ENCODE measurements at places on chromosomes 5 and 9.

DNA sequence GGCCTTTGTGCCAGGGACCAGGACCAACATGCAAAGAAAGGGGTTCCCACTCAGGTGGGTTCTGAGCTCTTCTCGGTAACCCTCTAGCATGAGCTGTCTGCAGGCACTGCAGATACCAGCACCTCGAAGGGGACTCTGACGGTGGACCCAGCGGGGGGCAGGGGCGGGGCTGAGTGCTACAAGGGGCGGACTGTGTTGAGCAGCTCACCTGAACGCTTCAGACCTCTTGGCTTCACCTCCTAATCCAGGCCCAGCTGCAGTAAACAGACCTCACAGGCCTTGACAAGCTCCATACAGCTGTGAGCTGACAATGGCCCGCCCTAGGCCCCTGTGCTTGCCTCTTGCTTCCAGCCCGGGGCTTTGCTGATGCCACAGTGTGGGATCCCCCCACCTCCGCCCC lies 48.4 kb downstream of the C9orf50 start:
- no peak for DNase-seq

DNA sequence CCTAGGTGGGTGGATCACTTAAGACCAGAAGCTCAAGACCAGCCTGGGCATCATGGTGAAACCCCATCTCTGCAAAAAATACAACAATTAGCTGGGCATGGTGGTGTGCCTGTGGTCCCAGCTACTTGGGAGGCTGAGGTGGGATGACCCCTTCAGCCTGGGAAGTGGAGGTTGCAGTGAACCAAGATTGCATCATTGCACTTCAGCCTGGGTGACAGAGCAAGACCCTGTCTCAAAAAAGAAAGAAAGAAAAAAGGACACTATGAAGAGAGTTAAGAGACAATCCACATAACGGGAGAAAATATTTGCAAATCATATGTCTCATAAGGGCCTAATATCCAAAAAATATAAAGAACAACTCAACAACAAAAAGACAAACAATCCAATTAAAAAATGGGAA lies 57.9 kb downstream of the NDST1 start:
- DNase-seq, result no peak

- DNase-seq, result no peak
Measured at GRCh38 chr9:2154731-2155130, 139.6 kb downstream of the SMARCA2 start.

GRCh38 chr9:136235709-136236455 lies 9.7 kb downstream of the QSOX2 start:
- DNase-seq, result no peak

GRCh38 chr5:125331987-125332598 lies 585.7 kb upstream of the ZNF608 start:
- no peak for DNase-seq

- no peak for DNase-seq
Measured at GRCh38 chr5:58403822-58404433, 56.0 kb downstream of the PLK2 start.

DNA sequence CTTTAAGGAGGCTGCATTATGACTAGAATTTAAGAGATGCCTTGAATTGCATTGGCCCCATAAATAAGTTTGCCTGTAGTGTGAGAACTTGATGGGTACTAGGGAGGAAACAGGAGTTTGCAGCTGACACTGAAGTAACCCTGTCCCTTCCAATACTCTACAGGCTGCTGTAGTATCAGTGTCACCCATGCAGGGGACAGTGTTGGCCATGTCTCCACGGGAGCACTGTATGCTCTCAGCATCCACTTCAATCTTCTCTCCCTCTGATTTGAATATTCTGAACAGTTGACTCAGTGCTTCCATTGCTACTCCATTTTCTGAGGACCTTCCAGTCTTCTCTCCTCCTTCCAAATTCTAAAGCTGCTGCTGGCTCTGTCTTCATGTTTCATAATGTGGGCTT lies 11.4 kb upstream of the IFNA14 start:
- no peak for DNase-seq

- no peak for DNase-seq
Measured at GRCh38 chr5:178221282-178221681, 11.3 kb downstream of the PHYKPL start.

- no peak for DNase-seq
Measured at GRCh38 chr5:66969963-66970362, 226.6 kb downstream of the CD180 start.

DNA sequence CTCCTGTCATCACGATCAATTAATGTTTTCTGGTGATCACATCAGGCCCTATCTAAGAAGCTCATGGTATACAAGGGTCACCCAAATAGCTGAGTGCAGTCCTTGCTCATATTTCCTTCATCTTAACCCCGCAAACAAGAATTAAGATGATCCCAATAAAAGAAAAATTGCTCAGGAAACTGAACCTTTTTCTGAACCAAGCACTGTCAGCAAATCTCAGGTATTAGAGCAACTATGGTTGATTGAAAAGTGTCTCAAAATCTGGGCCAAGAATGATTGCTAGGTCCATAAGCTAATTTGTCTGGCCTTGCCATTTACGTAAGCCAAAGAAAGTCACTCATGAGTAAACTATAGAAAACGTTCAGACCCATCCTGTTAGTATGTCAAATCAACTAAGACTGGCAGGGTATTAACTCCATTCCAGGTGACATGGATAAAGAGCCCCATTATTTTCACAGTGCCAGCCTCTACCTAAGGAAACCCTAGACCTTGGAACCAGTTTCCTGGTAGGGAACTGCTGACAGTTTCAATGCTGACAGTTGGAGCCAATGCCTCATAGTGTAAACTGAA lies 209.3 kb downstream of the DEPDC1B start:
- no peak for DNase-seq

DNA sequence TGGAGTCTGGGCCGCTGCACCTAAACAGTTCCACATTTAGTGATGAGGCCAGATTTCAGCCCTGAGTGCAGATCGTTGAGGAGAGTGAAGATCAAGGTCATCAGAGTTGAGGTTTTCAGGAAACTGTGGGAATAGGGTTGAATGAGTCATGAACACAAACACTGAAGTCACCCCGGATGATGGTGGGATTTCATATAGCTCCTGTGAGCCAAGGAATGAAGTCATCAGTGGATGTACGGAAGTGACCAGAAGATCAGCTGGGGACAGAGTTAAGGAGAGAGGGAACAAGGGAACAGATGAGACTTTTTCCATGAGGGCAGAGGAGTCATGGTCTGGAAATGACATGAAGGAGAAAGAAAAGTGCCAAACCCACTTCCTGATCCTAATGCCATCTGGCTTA lies 36.5 kb downstream of the PALM2AKAP2 start:
- peak; percentile 40 for DNase-seq

- DNase-seq, result no peak
Measured at GRCh38 chr9:5718296-5719032, 89.6 kb downstream of the RIC1 start.

DNA sequence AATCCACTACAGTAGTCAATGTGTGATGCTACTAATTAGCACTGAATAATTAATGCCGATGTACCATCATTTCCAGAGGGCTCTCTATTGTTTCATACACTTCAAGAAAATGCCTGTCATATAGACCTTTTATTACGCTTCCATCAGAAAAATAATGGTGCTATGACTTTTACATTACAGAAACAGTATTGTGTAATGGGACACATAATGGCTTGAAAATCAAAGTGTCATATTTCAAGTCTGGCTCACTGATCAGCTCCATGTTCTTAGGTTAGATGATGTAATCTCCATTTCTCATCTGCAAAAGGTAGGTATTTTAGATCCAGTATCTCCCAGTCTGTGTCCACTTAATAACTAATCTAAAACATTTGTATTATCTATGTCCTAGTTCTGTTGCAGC lies 990.6 kb upstream of the TYRP1 start:
- DNase-seq, result peak; percentile 14

DNA sequence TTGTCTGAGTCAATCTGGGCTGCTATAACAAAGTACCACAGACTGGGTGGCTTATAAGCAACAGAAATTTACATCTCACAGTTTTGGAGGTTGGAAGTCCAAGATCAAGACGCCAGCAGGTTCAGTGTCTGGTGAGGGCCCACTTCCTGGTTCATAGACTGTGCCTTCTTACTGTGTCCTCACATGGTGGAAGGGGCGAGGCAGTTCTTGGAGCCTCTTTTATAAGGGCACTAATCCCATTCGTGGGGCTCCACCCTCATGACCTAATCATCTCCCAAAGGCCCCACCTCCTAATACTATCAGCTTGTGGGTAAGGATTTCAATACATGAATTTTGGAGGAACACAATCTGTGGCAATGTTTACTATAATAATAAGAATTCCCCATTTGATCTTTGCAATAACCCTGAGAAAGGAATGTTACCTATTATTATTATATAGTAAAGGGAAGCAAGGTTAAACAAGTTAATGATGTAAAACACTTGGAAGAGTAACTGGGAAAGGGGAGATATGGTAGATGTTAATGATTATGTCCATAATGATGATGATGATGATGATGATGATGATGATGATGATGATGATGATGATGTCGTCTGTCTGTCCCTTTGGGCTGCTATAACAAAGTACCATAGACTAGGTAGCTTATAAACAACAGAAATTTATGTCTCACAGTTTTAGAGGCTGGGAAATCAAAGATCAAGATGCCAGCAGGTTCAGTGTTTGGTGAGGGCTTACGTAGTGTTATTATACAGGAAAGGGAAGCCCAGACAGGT lies 40.8 kb downstream of the WHRN start:
- DNase-seq, result no peak

- DNase-seq, result no peak
Measured at GRCh38 chr5:167232675-167233311, 1058.7 kb upstream of the WWC1 start.

GRCh38 chr5:3019045-3019444 lies 267.6 kb upstream of the IRX2 start:
- no peak for DNase-seq

DNA sequence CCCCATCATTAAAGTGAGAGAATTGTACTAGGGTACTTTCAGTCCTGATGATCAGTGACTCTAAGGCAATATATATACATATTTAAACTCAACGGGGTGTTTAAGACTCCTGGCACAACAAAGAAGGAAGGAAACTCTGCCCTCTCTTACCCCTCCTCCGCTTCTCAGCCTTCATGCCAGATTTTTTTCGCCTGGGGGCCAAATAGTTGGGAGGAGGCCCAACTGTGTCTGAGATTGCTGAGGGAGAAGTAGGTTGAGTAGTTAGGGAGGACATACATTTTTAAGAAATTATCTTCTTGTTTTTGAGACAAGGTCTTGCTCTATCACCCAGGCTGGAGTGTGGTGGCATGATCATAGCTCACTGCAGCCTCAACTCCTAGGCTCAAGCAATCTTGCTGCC lies 127.7 kb upstream of the SHB start:
- no peak for DNase-seq

- DNase-seq, result no peak
Measured at GRCh38 chr5:128053291-128053954, 30.1 kb upstream of the SLC12A2 start.

DNA sequence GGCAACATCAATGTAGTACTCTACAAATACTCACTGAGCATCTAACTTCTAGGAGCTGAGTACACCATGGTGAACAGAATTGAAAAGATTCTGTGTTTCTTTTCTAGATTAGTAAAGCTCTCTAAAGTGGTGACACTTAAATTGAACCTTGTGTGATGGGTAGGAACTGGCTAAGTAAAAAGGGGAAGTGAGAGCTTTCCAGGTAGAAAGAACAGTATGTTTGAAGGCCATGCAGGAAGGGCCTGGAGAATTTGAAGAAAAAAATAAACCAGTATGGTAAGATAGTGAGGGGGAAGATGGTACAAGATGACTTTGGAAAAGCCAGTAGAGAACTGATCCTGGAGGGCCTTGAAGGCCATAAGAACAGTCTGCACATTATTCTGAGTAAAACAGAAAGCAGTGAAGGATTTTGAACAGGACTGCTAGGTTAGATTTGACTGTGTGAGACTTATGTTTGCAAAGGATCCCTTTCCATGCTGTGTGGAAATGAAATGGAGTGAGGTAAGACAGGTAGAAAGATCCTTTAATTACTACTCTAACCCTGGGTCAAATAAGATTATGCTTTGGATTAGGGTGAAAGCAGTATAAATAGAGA lies 46.7 kb upstream of the UBQLN1 start:
- no peak for DNase-seq

DNA sequence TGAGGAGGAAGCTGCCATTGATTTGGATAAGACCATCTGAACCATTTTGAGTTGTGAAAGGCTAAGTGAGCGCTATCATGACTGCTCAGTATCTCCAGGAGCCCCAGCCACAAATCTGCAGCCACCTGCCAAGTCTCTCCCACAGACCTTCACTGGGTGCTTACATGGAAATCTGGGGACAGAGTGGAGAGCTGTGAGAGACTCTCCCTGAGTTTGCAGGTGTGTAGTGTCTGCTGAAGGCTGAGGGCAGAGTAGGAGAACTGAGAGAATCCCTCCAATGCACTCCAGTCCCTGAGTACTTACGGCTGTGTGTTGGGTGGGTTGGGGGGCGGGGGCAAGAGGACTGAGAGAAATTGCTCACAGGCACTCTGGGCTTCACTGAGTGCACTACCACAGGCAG lies 123.7 kb downstream of the PRELID2 start:
- no peak for DNase-seq

DNA sequence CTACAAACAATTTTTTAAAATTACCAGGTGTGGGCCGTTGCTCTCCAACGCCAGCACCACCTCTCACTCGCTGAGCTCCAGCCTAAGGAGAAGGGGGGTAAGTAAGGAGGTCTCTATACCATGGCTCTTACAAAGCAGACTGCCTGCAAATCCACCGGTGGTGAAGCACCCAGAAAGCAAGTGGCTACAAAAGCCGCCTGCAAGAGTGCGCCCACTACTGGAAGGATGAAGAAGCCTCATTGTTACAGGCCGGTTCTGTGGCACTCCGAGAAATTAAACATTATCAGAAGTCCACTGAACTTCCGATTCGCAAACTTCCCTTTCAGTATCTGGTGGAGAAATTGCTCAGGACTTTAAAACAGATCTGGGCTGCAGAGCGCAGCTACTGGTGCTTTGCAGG lies 46.0 kb downstream of the CDO1 start:
- DNase-seq, result no peak

DNA sequence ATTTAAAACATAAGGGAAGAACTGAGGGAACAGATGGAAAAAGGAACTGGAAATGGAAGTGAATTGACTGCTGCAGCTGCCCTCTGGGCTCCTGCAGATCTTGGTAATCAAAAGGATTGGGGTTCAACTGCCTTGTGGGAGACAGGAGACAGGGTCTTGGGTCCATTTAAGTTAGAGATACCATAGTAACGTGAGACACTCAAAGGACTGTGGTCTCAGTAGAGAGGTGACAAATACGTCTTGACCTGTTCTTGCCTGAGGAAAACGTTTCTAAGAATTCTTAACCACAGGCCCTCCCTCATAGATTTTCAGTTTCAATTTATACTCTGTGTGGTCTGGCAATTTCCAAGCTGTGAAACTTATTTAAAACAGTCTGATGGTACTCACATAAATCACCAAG lies 100.8 kb upstream of the DHFR start:
- no peak for DNase-seq

DNA sequence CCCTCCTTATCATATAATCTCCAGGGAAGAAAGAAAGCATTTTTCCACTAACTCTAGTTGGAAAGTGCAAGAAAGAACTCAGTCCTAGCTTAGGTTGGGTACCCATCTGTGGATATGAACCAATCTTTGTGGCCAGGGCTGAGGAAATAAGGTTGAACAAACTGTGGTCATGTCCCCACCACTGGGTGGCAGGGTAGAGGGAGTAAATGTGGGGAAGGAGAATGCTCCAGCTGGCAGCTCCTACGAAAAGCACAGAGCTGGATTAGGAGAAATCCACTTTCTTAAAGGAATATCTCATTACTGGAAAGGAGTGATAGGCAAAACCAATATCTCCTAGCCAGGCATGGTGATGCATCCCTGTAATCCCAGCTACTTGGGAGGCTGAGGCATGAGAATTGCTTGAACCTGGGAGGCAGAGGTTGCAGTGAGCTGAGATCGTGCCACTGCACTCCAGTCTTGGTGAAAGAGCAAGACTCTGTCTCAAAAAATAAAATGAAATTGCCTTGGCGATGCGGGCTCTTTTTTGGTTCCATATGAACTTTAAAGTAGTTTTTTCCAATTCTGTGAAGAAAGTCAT lies 175.1 kb downstream of the CCDC192 start:
- DNase-seq, result peak; percentile 36

All from NCI-H2029 (cell line).